Stimulated activated CD4-positive, alpha-beta T cell treated with anti-CD3 and anti-CD28 coated beads, Interleukin-2, amount 100 ng/mL, for 48 hours (primary cell): ENCODE measurements at places on chromosomes 5 and 9.

GRCh38 chr5:85479849-85480248, 1095.2 kb upstream of the EDIL3 start:
- DNase-seq, result no peak

DNA sequence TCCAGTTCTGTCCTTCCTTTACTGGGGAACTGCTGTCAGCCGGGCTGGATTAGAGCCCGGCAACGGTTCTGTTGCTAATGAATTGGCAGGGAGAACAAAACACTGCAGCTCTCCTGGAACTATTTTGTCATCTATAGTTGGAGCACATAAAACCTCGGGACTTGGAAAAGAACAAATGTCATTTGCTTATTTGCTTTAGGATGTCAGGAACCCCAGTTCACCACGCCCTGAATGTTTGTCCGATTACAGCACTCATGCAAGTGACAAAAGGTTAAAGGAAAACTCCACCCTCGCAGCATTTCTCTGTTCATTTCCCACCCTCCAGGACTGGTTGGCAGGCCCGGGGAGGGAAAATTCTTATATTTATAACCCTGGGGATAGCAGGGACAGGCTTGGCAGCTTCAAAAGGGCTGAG, 66.4 kb upstream of the PLPP1 start:
- no peak for DNase-seq

GRCh38 chr5:111548992-111549649, 36.8 kb upstream of the STARD4 start:
- no peak for DNase-seq

GRCh38 chr9:126614455-126615244, 922 bp downstream of the LMX1B start:
- DNase-seq, result no peak

DNA sequence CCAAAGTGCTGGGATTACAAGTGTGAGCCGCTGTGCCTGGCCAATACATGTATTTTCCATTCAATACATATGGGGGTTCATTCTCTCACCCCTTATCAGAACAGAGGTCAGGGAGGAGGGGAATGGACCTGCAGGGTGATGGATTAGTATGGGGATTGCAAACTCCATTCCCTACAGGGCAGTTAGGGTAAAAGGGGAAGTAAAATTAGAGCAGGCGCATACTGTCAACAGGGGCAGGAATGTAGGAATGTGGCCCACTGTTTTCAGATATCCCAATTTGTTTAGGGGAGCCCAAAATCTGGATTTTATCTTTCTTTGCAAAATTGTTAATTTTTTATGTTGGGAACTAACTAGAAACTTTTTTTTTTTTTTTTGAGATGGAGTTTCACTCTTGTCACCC, 46.4 kb upstream of the SLC44A1 start:
- DNase-seq, result no peak

GRCh38 chr5:151740958-151741373, 17.5 kb downstream of the ATOX1 start:
- no peak for DNase-seq

DNA sequence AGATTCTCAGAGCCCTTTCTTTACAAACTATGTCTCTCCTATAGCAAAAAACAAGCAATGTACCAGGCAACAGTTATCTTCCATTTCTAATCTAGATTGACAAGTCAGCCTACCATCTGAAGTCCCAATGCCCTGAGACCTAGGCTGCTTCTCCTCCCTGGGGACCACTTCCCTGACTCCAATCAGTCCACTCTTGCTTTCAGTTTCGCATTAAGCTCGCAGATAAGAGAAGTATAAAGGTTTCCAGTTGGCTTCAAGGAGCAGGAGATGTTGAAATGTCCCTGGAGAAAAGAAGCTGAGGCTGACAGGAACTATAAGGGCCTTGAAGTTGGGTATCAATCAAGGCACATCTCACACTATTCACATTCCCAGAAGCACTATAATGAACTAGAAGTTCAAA, 32.3 kb downstream of the ERP44 start:
- DNase-seq, result no peak

DNA sequence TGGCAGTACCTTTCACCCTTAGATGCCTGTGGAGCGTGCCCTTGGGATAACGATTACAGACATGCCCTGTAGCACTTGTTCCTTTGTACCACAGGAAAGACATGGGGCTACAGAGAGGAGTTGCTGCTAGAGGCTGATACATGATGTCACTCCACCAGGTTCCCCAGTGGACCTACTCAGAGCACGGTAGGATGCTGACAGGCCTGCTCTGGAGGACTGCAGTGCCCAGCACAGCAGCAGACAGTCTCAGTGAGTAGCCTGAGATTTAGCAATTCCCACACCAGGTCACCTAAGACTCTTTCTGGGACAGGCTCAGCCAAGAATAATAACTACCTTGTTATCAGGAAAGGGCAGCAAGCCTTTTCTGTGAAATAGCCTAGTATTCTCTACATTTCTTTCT, 28.8 kb downstream of the PDE4D start:
- no peak for DNase-seq

DNA sequence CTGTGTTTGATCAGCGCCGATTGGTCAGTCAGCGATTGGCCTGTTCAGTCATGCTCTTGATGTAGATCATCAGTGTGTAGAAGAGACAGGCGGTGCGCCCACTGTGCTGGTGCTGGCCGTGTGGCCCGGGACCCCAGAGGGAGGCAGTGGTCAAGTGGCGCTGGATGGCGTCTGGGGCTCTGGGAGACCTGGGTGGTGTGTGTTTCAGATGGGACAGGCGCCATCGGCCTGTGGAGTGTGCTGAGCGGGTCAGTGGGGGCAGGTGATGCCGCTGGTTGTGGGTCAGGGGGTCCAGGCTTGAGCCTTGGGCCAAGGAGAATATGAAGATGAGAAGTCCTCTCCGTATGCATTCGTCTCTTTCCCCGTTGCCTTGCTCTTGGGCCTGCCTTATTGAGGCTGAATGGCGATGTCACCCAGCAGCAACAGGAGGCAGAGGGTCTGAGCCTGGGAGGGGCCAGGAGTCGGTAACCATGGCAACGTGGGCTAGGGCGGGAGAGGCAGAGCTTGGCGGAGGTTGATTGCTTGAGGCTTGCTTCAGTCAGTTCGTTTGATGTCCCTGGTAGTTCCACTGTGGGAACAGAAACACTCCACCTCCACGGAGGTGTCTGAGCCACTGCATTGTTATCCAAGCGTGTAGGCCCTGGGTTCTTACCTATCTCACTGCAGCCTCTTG, 117.8 kb upstream of the CACNA1B start:
- DNase-seq, result no peak
